ENCODE measurements at places on chromosomes 3 and 15. TPM values are rescaled to one million over a fixed set of nuclear protein-coding genes. Genes with fewer than 3 reads are reported as not detected.

The HRH1 gene
- total RNA-seq, result 23.1 TPM

The RBMS3 gene
- 77.3 TPM for total RNA-seq

The FBXW12 gene
- not detected for total RNA-seq

The EEF1AKMT4 gene
- 4.3 TPM for total RNA-seq

The P2RY14 gene
- total RNA-seq, result not detected

The C3orf80 gene
- 0.59 TPM for total RNA-seq

The GOLGA6L7 gene
- total RNA-seq, result not detected

The LRRC31 gene
- total RNA-seq, result not detected

The IFRD2 gene
- total RNA-seq, result 57.7 TPM

The RYR3 gene
- total RNA-seq, result under 0.01 TPM

The ACVR2B gene
- 1.4 TPM for total RNA-seq

The SCG3 gene
- total RNA-seq, result not detected

The PRR20G gene
- total RNA-seq, result not detected

The VPS33B gene
- 6.3 TPM for total RNA-seq

The HYAL1 gene
- 0.60 TPM for total RNA-seq

The CHDH gene
- total RNA-seq, result under 0.01 TPM

The MINDY4B gene
- total RNA-seq, result not detected

The POC1A gene
- 6.0 TPM for total RNA-seq

The IMPG2 gene
- 0.23 TPM for total RNA-seq

The SLC9A9 gene
- 26.1 TPM for total RNA-seq

The PXYLP1 gene
- 8.6 TPM for total RNA-seq

The CHAC1 gene
- 5.7 TPM for total RNA-seq

The MASP1 gene
- 20.2 TPM for total RNA-seq

The CTXN2 gene
- not detected for total RNA-seq

The PTH1R gene
- total RNA-seq, result 0.15 TPM

The GP5 gene
- total RNA-seq, result not detected

The GPR27 gene
- 0.08 TPM for total RNA-seq

The PARP3 gene
- 26.6 TPM for total RNA-seq

The RETNLB gene
- total RNA-seq, result not detected

The PRSS50 gene
- not detected for total RNA-seq

The ZIC4 gene
- total RNA-seq, result 0.08 TPM

The GAP43 gene
- total RNA-seq, result 5.1 TPM

The TMEM207 gene
- not detected for total RNA-seq

The CSTA gene
- total RNA-seq, result 5.1 TPM

The HDC gene
- total RNA-seq, result not detected

The OXNAD1 gene
- 8.4 TPM for total RNA-seq

The SPINK8 gene
- not detected for total RNA-seq

The MRAS gene
- total RNA-seq, result 69.1 TPM

The PSTPIP1 gene
- 1.4 TPM for total RNA-seq

The CFAP91 gene
- total RNA-seq, result 0.53 TPM

The NEK10 gene
- total RNA-seq, result 35.3 TPM

The GOLGA6L4 gene
- 0.83 TPM for total RNA-seq

The FSIP1 gene
- 0.98 TPM for total RNA-seq

The TOMM70 gene
- total RNA-seq, result 18.8 TPM

The GPR176 gene
- total RNA-seq, result 163 TPM

The DUOX1 gene
- total RNA-seq, result 0.08 TPM

The CCDC54 gene
- not detected for total RNA-seq

The RLBP1 gene
- not detected for total RNA-seq

The AAGAB gene
- total RNA-seq, result 42.6 TPM

The KNL1 gene
- total RNA-seq, result 3.8 TPM

The RFT1 gene
- total RNA-seq, result 4.7 TPM
